ENCODE measurements at places on chromosomes 6 and 20.

DNA sequence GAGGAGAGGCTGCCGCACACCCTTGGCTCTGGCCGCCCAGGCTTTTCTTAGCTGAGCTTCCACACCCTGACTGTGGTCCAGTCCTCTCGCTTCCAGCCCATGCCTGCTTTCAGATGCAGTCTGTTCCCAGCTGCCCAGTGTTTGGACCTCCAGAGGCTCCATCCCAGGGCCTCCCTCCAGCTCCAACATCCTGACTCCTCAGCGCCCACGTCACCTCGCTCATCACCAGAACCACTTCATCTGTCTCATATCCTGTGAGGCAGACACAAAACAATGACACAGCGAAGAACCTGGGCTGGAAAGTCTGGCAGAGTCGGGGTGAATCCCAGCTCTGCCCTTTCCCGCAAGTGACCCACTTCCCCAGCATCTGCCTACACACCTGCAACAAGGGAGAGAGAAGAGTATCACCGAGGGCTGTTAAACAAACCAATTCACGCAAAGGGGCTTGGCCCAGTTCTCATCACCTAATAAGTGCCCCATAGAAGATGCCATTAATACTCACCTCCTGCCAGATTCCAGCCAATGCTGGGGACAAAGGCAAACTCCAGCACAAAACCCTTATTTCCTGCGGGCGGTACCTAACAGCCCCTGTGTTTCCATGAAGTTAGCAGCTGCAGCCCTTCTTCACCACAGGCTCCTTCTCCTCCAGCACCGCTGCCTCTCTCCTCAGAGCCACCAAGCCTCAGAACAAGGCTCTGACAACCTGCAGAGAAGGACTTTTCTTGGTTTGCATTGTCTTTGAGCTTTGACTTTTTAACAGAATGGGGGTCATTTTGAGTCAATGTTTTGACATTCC, 133.4 kb upstream of the CDH4 start:
- DNase-seq, result no peak
- no peaks in the 10 kb centered on the region for H3K36me3 ChIP-seq
- no peaks in the 10 kb centered on the region for H3K4me1 ChIP-seq
- no peak overlapping the region for H3K27ac ChIP-seq

DNA sequence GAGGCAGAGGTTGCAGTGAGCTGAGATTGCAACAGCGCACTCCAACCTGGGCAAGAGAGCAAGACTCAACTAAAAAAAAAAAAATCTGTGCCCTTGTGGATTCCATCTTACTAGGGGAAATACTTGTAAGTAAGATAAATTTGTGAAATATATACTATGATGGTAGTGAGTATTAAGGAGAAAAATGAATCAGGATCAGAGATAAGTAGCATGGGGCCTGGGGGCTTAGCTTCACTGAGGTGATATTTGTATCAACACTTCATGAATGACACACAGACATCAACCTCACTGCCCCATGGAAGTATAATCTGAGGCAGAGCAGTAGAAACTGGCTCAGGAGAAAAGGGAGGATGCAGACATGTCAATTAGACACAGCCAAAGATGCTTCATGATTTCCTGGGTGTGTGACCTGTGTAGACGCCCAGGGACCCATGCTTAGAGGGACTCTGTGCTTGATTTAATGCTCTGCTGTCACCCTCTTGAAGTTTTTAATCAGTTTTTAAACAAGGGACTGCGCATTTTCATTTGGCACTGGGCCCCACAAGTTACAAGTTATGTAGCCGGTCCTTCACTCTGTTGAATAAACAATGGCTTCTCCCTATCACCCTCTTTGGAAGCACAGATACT, 41.9 kb downstream of the PCNA start:
- H3K27ac ChIP-seq, result no peak overlapping the region
- no peak overlapping the region for H3K4me3 ChIP-seq
- no peaks in the 10 kb centered on the region for H3K36me3 ChIP-seq
- H3K27me3 ChIP-seq, result no peaks in the 10 kb centered on the region
- no peaks in the 10 kb centered on the region for H3K4me1 ChIP-seq
- DNase-seq, result no peak

DNA sequence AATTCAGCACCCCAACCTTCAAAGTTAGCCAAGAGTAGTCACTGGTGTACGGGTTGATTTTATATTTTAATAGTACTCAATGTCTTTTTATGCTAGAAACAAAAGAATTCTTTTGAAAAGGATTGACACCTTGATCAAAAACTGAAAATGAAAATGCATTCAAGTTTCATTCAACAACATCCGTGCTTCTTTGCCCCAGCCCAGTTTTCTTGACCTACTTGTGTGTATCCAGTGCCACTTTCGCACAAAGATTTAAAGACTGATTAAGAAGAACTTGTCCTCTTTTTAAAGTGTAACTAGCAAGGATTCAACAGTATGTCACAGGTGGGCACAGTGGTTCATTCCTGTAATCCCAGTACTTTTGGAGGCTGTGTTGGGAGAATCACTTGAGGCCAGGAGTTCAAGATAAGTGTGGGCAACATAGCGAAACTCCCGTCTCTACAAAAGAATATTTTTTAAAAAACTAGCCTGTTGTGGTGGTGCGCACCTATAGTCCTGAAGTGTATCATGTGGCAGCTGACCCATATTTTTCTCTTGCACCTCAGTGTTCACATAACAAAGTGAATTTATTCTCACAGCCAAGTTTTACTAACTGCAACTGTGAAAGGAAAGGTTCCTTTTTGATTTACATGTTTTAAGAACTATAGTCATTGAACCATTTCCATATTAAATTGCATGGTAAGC, 22.7 kb upstream of the CD2AP start:
- DNase-seq, result no peak
- no peak overlapping the region for H3K4me3 ChIP-seq
- H3K27ac ChIP-seq, result no peak overlapping the region
- no peaks in the 10 kb centered on the region for H3K4me1 ChIP-seq
- H3K27me3 ChIP-seq, result no peaks in the 10 kb centered on the region
- no peaks in the 10 kb centered on the region for H3K36me3 ChIP-seq

DNA sequence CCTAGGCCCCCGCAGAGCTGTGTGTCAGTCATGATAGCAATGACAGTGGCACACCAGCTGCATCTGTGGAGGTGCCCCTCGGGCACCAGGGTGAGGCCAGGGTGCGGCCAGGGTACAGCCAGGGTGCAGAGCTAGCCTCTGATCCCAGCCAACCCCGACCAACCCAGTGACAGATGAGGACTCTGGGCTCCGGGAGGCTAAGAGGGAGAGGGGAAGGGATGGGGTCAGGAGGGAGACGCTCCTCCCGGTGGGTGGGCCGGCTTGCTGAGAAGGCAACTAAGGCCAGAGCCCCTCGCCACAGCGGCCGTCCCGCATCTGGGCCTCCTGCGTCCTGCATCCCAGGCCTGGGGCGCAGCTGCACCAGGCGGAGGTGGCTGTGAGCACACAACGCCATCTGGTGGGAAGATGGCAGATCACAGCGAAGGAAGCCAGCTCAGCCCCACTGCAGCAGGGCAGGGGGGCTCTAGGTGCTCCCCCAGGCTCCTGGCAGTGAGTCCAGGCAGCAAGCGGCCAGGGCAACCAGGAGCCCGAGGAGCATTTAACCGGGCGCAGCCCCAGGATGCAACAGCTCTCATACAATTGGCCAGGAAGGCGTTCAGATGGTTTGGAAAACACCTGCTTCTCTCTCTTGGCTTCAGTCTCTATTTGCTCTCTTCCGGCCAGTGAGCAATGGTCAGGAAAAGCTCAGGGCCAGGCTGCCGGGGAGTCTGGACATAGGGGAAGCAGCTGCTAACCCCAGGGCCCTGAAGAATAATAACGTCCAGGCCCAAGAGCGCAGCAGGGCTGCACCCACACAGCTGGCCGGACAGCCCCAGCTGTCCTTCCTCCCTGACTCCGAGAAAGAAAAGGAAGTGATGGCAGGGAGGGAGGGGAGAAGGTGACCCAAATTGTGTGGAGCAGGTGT, 169.4 kb downstream of the TAF4 start:
- H3K4me1 ChIP-seq, result no peaks in the 10 kb centered on the region
- H3K27me3 ChIP-seq, result peaks cover 48% of the 10 kb centered on the region
- no peak overlapping the region for H3K27ac ChIP-seq
- H3K4me3 ChIP-seq, result no peak overlapping the region
